ENCODE measurements at places on chromosomes 1 and 21.

- DNase-seq, result peak; percentile 93
Measured at GRCh38 chr1:161098210-161099068, at the start of gene KLHDC9. KLHDC9 (plus strand) TSS chr1:161098361; CDS start chr1:161098536, 175 bp downstream.

DNA sequence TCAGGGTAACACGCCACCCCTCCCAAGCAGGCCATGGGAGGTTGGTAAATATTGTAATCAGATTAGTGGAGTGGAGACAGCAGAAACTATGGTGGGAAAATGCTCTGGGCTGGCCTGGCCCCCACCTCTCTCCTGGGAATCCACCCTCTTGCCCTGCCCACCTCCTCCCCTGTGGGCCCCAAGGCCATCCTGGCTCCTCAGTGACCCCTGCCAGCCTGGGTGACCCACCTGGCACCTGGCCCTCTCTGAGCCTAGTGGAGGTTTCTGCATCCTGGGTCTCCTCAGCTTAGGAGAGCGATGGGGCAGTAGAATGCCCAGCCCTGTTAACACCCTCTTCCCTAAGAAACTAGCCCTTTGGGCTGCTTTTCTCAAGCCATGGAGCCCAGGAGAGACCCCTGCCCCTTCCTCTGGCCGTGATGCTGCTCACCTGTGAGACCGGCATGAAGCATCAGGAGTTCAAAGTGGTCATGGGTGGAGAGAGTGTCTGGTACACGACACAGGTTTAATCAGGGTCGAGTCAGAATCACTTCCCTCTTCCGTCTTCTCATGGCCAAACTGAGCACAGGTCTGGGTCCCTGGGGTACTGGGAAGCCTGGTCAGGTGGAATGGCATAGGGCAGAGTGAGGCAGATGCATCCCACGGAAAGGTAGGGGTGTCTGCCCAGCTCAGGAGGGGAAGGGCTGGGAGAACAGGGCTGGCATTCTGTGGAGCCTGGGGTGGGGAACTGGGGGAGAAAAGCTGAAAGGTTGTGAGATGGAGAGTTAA lies 10.7 kb upstream of the DMBX1 start:
- DNase-seq, result no peak

DNA sequence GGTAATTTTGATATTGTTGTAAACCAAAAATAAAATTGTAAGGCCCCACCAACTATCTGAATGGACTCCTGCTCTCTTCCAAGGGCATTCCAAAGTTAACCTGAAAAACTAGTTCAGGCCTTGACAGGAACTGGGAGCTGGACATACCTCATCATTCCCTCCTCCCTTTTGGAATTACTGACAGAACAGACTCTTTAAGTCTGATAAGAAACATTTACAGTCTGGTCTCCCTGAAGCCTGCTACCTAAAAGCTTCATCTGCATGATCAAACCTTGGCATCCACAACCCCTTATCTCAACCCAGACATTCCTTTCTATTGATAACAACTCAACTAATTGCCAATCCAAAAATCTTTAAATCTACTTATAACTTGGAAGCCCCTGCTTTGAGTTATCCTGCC lies 123.8 kb downstream of the TLR5 start:
- DNase-seq, result no peak

DNA sequence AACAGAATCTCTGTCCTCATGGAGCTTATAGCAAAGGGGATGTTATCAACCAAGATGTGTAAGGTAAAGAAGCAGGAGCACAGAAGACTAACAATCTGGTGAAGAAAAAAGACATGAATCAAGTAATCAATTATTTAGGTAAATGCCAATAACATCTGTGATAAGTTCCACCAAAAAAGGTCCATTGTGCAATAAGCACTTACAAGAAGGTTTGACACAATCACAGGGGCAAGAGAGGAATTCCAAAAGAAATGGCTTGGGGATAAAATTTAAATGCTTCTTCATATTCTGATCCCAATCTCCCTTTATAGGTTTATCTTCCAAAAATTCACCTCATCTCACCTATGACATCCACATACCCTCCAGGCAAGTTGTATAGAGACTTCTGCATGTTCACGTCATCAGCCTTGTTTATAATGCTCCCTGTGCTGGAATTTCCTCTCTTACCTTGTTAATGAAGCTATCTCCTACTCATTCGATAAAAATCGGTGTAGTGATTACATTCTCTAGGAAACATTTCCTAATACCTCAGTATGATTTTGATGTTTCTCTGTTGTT lies 53.6 kb upstream of the DPT start:
- no peak for DNase-seq

GRCh38 chr1:210711825-210712612 lies 383.3 kb downstream of the HHAT start:
- DNase-seq, result no peak

DNA sequence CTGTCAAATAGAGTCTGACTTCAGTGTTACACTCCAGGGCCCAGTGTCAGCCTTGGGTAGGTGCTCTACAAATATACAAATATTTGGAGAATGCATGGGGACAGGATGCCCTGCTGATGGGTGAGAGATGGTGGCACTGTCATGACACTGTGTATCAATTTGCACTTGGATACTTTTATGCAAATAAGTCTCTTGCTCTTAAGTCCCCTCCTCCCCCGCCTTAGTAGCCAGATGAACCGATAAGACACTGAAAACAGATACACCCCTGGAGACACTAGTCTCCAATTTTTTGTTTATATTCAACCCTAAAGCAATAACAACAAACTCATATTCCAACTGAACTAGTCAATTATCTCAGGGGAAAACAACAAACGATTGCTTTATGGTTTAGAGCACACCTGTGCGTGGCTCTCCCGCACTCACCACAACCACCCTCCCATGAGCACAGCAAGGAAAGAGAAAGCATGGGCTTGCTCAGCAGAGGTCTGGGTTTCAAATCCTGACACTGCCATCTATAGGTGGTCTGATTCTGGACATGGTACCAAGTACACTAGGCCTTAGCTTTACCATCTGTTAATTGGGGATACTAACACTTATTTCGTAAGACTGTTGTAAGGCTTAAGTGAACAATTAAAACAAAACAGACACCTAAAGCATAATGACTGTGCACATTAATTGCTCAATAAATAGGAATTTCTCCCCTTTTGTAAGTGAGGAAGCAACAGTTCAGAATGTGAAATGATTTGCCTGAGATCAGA lies 50.3 kb downstream of the HIVEP3 start:
- no peak for DNase-seq
